LNCaP clone FGC (cell line): ENCODE measurements at places on chromosomes 3 and 15.
A peak's percentile ranks its signal among the peaks of the same experiment; 100 is the strongest.

GRCh38 chr3:97705764-97706163 lies 58.8 kb upstream of the ARL6 start:
- no peak for DNase-seq

DNA sequence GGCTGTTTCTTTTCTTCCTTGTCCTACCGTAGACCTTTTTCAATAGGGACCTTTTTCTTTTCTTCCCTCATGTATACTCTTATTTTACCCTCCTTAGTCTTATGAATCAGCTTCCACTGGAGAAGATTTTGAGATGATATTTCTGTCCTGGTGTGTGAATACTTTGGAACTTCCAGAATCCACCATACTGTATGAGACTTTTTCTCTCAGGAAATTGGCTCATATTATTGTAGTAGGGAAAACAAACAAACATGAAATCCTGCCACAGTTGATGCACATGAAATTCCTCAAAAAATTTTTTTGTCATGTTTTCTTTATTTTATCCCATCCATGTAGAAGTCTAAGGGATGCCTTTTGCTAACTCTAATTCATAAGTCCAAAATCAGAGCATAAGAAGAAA lies 289.3 kb upstream of the PLSCR5 start:
- no peak for DNase-seq

DNA sequence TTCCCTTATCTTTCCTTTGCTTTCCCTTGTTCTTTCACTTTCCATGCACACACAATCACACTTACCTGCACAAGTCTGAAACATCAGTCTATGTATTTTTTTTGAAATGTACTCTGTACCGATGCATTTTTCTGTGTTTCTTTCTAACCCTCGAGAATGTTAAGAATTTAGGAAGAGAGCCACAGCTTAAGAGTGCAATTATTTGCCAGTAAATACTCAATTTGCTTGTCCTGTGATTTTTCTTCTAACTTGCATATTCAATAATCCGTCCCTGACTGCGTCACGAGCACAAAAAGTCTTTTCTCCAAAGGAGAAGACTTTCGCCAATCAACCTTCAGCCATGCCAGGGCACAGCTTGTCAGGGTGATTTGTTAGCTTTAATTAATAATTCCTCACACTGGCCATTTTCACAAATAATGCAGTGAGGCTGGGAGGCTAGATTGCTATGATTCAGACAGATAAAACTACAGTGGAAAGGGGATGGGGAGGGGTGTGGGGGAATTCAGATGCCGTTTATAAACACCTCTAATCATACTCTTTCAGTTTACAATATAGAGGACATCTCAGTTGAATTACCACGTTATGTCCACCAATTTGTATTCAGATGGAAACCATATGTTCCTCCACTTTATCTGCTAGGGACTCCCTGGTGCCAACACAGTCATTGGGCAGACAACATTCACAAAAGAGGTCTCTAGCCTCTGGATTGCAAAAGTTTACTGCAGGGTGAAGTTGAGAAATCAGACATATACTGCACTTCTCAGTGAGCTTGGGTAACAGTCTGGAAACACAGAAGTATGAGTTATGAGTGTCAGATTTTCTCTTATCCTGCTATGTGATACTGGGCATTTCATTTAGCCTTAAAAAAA lies 388.0 kb downstream of the ZBTB20 start:
- no peak for DNase-seq

GRCh38 chr15:44706946-44707636 lies 4.0 kb downstream of the PATL2 start:
- no peak for DNase-seq

DNA sequence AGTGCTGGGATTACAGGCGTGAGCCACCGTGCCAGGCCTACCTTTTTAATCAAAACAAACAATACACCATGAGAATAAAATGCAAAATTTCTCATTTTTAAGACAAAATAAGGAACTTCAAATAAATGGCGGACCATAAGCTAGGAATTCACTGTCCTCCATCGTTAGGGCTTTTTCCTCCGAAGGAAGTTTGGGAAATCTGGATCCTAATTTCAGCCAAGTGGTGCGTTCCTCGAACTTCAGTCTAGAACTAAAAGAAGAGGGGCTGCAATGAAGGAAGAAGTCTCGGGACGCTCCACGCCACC lies 260 bp downstream of the EXD1 start:
- DNase-seq, result no peak

GRCh38 chr3:143366672-143367071 lies 247.1 kb downstream of the CHST2 start:
- DNase-seq, result no peak

DNA sequence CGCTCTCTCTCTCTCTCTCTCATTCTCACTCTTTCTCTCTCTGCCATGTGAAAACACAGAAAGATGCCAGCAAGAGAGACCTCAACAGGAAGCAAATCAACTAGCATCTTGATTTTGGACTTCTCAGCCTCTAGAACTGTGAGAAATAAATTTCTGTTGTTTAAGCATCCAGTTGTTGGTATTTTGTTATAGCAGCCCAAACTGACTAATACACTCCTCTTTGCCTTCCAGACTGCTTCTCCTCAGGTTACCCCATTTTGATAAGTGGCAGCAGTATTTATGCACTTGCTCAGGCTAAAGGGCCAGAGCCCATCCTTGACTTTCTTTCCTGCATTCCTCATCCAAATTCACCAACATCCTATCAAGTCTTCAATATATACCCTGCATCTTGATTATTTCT lies 76.6 kb upstream of the NANOGP8 start:
- DNase-seq, result no peak

DNA sequence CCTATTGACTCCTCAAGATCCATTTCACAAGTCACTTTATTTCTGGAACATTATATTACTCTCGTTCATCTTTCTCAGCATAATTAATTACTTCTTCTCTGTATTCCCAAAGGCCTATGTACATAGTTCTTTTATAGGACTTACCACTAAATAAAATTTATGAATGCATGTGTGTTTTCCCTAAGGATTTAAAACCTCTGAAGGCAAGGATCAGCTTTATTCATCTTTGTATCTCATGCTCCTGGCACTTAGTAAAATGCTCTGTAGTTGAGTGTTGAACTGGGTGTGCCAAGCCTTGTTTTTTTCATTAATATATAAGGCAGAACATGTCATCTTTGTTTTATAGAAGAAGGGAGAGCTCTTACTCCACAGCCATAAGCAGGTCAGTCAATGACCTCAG lies 194.1 kb upstream of the ZPLD1 start:
- DNase-seq, result no peak

DNA sequence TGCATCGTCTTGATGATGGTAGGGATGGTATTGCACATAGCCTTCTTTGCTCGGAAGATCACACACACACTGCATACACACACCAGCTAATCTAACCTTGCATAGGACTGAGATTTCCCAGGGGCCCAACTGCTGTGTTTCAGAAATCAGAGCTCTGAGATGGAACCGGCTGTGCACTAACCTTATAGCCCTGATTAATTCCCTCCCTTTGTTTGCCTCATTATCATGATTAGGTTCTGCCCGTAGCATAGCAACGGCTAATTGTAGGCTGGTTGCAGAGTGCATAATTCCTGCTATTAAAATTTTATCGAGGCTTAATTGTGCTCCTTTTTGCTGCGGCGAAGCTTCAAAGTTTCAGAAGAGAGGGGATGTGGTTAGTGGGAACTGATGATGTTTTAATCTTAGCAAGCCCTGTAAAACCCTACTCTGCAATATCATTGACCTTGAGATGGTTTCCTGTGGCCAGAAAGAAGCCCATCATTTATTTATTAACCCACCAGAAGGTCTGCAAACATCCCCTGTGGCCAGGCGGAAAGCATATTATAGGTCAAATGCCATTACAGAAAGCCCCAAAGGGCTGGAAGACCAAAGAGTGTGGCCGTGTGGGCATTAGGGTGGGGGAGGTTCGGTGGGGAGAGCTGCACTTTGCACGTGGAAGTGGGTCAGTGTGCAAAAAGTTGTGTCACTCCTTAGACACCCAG lies 56.2 kb upstream of the GLCE start:
- DNase-seq, result no peak

DNA sequence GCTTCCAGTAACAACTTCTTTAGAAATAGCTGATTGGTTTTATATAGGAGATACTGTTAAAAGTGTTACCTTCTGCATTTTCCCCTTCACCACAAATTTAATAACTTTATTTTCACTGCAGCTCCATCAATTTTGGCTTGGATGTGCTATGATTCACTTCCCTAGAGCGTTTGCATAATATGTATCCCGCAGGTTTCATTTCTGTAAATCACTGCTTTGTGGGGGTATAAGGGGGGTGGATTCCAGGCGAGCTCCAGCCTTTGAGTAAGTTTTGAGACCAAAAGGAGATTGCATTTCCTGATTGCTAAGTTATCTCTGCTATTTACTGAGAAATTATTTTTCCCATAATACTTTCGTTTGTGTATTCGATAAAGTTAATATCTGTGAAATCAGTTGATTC lies 232.6 kb downstream of the TBL1XR1 start:
- no peak for DNase-seq

GRCh38 chr15:46091860-46092450 lies 457.1 kb downstream of the SQOR start:
- DNase-seq, result peak; percentile 37

GRCh38 chr3:36786921-36787890 lies 22.9 kb upstream of the DCLK3 start:
- DNase-seq, result no peak

GRCh38 chr3:55286693-55287092 lies 200.4 kb downstream of the WNT5A start:
- no peak for DNase-seq

- no peak for DNase-seq
Measured at GRCh38 chr3:127172781-127173515, 20.0 kb upstream of the PRR23E start.

DNA sequence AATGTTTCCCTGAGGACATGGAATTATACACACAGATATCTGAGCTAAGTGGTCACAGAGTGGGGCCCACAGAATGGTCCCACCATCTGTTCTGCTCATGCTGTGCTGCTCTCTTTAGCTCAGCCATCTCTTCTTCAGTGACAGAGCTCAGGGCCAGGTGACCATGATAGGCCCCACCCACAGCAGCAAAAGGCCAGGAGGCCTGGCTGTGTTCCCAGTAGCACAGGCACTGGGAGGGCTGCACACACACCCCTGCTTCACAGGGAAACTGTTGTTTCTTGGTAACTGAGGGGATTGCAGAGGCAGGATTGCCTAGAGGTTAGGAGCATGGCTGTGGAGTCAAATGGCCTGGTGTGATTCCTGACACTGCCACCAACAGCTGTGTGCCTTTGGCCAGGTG lies 4.8 kb upstream of the FBXW12 start:
- no peak for DNase-seq

DNA sequence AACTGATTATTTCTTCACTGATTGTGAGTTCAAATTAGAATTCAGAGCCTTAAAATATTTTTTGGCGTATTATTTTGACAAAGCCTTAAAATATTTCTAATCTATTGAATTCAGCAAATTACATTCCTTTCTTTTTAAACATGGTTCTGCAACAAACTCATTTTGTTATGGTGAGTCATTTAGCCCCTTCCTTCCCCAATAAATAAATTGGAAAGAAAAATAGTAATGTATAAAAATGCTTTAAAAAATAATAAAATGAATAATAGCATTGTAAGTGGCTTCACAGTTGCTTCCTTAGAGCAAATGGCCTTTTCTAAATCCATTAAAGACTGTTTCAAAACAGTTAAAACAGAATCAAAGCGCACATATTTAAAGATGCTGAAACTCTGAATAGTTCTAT lies 12.1 kb downstream of the CSNK1G1 start:
- no peak for DNase-seq

DNA sequence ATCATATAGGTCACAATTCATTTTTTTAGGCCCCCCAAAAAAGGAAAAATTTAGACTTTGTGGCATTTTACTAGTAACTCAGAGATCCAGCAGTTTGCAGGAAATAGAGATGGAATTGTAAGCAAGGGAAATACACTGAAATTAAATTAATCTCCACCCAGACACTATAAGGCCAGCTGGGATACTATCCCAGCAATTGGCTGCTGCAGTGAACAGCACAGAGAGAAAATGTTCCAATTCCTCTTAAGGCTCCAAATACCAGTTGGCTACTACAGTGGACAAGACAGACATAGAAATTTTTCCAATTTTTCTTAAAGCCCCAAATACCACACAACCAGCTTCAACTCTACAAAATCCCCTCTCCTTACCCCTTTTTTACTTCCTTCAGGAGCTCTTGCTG lies 78.9 kb downstream of the ULK4 start:
- DNase-seq, result no peak

GRCh38 chr3:105353485-105354161 lies 13.1 kb upstream of the ALCAM start:
- no peak for DNase-seq

DNA sequence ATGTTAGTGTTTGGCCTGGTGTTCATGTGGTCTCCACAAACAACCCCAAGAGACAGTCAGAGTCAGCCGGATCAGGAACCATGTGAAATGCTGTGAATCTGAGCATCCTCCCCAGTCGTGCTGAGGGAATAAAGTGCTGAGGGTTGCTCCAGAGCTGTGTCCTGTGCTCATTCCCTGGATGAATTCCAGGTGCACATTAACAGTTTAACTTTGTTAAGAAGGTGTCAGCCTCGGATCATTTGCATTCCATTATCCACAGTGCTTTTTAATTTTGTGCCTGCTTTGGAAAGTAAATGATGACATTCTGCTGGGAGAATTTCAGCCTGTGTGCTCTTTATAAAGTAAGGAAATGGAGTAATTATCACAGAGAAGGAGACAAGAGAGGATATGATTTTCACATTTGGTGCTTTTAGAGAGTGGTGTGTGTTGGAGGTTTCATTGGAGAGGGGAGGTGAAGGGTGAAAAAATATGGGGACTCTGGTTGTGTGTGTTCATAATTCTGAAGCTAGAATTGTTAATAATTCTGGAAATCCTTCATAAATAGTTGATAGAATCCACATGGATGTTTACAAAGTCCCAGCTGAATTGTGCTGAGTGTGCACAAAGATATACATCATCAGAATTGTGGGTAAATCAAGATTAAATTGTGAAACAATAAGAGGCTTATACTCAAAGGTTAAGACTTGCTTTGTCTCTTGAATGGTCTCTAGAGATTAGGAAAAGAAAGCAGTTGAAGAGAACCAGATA lies 621.4 kb downstream of the AGBL1 start:
- no peak for DNase-seq

GRCh38 chr15:57156210-57156884 lies 220.0 kb upstream of the CGNL1 start:
- peak; percentile 45 for DNase-seq

DNA sequence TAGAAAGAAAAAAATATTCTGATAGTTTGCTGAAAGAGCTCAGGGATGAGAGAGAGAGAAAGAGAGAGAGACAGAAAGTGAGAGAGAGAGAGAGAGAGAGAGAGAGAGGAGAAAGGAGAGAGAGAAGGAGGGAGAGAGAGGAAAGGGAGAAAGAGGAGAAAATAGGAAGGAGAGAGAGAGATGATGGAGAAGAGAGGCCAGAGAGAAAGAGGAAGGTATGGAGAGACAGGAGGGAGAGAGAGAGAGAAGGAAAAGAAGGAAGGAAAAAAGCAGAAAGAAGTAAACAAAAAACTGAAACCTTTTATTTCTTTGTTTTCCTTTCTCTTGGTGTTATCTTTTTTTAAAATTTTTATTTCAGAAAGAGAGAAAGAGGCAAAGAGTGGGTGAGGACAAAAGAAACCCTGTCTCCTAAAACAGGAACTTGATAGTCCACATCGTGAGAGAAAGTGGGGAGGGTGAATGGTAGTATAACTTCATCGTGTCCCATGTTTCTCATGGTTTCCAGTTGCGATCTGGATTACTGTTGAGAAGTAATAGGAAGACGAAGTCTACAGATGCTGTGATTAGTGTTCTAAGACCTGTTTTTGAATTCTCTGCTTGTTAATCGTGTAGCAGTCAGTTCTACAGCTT lies 279.7 kb downstream of the LPP start:
- no peak for DNase-seq
